NCI-H226 (cell line): ENCODE measurements at places on chromosomes 5 and 9.

- DNase-seq: no peak
These were observed 1011.3 kb upstream of the C9orf72 start for GRCh38 chr9:28584542-28584941.

DNA sequence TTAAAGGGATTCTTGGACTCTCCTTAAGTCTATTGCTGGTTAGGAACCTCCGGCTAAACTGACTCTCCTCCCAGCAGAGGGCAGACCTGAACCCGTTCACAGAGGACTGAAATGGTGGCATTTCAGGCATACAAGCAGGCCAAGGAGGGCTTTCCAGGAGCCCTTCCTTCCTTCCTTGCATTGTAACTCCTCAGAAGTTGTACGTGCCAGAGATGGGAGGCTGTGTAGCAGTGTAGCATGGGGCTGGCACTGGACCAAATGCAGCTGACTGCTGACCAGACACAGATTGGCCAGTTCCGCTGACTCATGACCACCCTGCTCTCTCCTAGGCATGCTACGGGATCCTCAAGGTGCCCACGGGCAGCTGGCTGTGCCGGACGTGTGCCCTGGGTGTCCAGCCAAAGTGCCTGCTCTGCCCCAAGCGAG lies 36.4 kb downstream of the JADE2 start:
- DNase-seq: peak; percentile 93

- DNase-seq: no peak
These were observed 47.8 kb downstream of the SLC1A1 start for GRCh38 chr9:4538107-4538506.

GRCh38 chr9:135033487-135033886 lies 54.0 kb upstream of the OLFM1 start:
- no peak for DNase-seq

DNA sequence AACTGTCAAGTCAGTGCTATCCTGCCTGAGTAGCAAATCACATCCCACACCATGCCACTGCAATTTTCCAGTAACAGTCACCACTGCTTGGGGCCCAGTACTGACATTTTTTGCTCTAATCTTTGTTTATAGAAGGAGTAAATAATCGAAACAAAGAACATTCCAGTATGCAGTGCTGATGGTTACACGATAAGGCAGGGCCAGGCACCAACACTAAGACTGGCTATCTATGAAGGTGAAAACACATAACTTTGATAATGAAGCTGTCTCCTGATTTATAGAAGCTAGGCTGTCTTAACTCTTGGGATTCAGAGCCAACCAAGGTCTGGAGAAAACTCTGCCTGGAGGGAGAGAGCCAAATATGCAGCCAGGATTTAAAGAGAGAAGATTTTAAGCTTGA lies 365.3 kb downstream of the BNC2 start:
- peak; percentile 80 for DNase-seq

GRCh38 chr9:136082496-136083361 lies 12.4 kb downstream of the NACC2 start:
- DNase-seq: no peak

DNA sequence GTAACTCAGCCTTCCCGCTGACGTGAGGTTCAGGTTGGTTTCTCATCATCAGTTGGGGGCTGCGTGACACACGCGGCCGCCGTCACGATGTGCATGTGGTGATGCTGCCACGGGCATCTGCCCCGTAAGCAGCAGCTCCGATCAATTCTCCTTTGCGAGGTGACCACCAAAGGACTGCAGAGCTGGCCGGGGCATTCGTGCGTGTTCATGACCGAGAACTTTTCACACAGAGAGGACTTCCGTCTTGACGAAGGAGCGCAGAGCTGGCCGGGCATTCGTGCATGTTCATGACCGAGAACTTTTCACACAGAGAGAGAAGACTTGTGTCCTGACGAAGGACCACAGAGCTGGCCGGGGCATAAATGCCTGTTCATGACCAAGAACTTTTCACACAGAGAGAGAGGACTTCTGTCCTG lies 3.8 kb upstream of the LCN1 start:
- DNase-seq: no peak

DNA sequence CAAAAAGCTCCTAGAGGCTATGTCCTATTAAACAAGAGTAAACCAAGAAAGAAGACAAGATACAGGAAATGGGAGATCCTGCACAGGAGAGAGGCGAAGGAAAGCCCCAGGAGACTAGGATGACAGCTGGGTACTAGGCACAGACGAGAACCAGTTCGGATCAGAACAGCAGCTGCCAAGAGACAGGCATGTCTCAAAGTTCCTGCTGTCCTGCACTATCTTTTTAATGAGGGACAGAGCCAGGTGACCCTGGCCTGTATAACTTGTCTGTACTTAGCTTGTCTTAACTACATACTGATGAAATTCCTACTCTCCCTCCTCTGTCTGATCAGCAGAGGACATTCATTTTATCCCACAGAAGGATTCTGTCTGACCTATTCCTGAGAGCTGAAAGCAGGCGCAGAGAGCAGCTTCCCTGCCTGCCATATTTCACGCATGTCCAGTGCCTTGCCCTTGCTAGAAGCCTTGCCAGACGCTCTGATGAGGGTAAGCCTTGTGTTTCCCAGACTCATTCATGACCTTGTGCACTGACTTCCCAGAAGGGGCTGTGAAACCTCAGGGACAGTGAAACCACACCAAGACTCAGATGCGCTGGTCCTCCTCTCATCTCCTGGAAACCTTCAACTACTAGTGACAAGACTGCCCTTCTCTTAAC lies 24.7 kb downstream of the TSC1 start:
- no peak for DNase-seq

DNA sequence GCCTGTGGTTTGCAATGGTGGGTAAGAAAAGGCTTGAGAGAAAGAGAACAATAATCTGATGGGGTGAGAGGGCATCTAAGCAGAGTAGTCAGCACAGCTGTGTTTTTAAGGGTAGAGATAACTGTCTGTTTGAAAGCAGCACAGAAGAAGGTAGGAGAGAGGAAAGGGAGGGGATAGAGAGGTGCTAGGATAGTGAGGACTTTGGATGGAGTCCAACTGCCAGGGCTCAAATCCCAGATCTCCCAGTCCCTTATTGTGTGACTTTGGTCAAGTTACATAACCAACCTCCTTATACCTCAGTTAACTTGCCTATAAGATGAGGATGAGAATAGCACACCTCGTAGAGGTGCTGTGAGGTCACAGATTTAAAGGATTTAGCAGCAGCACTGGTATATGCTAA lies 55.6 kb downstream of the GPR21 start:
- DNase-seq: no peak

GRCh38 chr5:120164037-120164436 lies 300.1 kb upstream of the PRR16 start:
- no peak for DNase-seq

DNA sequence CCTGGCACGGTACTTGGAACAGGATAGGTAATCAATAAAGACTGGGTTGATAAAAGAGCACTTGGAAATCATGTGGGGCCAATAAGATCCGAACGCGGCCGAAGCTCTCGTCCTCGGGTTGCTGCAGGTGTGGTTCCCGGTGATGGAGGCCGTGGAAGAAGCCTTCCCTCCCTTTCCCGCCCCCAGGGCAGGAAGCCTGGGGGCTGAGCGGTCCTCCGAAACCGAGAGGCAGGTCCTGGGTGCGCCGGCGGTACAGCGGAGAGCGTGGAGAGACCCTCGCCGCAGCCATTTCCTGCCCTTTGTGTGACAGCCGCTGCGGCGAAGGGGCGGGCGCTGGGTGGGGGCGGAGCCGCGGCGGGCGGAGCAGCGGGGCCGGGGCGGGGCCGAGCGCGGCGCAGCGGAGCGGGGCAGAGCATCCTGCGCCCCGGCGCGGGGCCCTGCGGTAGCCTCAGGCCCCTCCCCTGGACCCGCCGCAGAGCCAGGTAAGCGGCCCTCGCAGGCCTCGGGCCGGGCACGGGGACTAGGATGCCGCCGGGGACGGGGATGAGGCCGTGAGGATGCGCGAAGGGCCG lies at the start of gene CYFIP2:
CYFIP2 (plus strand) TSS at position 410 of the 572 bp plus-strand sequence. CDS start 19,239 bp downstream, outside the sequence.
- DNase-seq: no peak

DNA sequence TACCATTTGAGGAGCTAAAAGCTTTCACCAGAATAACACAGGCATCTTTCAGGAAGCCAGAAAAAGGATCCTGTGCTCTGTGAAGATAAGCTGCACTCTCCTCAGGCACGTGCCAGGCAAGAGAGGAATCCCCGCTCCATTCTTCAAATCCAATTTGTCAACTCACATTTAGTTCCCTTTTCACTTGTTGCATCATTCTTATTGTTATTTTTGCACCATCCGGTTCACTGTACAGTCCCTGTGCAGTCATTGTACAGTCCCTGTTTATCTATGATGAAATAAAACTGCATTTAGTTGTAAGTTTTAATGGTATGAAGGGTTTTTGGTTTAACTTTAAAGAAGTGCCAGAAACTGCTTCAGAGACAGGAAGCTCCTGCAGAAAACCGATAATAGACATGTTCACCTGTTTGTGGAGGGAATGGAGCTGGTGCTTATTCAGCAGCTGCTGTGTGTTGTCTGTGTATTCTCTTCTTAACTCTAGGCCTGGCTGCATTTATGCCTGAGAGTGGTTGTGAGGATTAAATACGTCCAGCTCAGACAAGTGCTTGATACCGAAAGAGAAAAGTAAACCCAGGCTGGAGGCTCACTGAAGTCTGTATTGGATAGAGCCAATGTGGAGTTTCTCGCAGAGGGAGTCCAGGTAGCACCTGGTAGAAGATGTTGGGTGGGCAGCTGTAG lies 22.4 kb downstream of the IFNW1 start:
- no peak for DNase-seq

GRCh38 chr9:33225319-33226147 lies 14.4 kb upstream of the SPINK4 start:
- DNase-seq: no peak
